Right atrium auricular region (tissue), 2 donors: ENCODE measurements at places on chromosomes 1 and 21.
A peak's percentile ranks its signal among the peaks of the same experiment; 100 is the strongest.

- H3K27me3 ChIP-seq, result peaks cover 5% of the 10 kb centered on the region
- H3K4me3 ChIP-seq, result no peak overlapping the region
- H3K36me3 ChIP-seq, result no peaks in the 10 kb centered on the region
Observed at GRCh38 chr1:157107702-157108101, 8.1 kb upstream of the ETV3L start.

DNA sequence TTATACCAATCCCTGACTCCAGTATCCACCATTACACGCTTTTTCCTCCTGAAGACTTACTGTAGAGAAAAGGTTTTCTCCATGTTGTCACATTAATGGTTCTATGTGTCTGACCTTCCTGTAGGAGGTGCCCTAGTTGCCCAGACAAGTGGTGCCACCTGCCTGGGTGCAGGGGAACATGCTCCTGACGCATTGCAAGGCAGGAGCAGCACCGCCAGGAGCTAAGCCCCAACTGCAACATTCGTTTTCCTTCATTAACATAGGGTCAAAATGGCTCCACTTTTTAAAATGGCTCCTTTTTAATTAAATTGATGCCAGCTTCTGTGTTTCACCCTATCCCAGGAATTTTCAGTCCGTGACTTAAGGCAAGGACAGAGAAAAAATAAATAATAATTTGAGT is 220.1 kb upstream of the SAMSN1 start:
- H3K27ac ChIP-seq, result no peak overlapping the region
- H3K4me3 ChIP-seq, result no peak overlapping the region
- no peak for DNase-seq
- no peaks in the 10 kb centered on the region for H3K36me3 ChIP-seq

DNA sequence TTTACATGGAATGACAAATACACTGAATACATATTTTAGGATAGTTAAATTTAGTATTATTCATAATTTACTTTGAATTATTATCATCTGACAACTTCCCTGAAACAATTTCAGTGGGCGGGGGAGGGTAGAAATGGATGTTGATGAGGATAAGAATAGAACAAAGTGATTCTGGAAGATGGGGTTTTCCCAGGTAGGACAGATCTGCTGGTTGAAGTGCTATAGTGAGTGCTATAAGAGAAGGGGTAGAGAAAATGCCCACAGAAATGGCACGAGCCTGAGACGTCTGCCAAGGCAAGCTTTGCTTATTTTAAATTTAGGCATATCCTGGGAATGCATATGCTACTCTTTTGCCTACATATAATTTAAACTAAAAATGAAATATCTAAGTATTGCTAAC is 3.2 kb downstream of the CFH start:
- DNase-seq, result no peak
- no peak overlapping the region for H3K27ac ChIP-seq
- H3K4me3 ChIP-seq, result peak overlapping the region; percentile 38
- no peaks in the 10 kb centered on the region for H3K36me3 ChIP-seq

- H3K4me1 ChIP-seq, result no peaks in the 10 kb centered on the region
- no peak for DNase-seq
- H3K36me3 ChIP-seq, result no peaks in the 10 kb centered on the region
- H3K27ac ChIP-seq, result no peak overlapping the region
Observed at GRCh38 chr1:103953386-103953785, 203.7 kb downstream of the AMY1C start.
